SK-N-MC (cell line): ENCODE measurements at places on chromosomes 2 and 18.

GRCh38 chr18:13470516-13471197, 252.1 kb downstream of the LDLRAD4 start:
- no peak for DNase-seq

GRCh38 chr18:24432618-24433017, 6.1 kb downstream of the IMPACT start:
- no peak for DNase-seq

GRCh38 chr2:201643216-201643890, at the start of gene TMEM237:
Gene TMEM237 (minus strand): TSS chr2:201643503. CDS start chr2:201643400, 103 bp downstream.
- no peak for DNase-seq

DNA sequence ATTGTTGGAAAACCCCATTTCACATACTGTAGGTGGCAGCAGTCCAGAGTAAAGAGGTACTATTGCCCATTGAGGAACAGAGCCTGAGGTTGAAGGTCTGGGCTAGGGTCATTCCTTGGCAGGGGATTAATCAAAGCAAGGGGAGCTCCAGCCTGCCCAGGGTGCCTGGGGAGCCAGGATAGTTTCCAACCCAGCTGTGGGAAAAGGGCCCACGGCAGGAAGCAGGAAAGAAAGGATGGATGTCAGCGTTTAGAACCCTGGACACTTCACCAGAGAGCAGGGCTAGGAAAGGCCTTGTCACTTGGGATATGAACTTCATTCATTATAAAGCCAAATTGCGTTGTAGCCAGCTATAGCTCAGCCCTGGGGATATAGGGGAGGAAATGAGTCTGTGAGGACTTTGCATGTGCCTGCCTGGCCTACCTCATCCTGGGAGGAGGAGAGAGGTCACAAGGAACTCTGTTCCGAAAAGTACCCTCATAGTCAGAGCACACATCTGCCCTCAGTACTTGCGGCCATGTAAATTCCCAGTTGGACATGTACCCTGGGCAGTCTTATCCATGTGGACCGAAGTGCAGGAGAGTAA, 140.2 kb upstream of the COPS8 start:
- DNase-seq, result no peak

DNA sequence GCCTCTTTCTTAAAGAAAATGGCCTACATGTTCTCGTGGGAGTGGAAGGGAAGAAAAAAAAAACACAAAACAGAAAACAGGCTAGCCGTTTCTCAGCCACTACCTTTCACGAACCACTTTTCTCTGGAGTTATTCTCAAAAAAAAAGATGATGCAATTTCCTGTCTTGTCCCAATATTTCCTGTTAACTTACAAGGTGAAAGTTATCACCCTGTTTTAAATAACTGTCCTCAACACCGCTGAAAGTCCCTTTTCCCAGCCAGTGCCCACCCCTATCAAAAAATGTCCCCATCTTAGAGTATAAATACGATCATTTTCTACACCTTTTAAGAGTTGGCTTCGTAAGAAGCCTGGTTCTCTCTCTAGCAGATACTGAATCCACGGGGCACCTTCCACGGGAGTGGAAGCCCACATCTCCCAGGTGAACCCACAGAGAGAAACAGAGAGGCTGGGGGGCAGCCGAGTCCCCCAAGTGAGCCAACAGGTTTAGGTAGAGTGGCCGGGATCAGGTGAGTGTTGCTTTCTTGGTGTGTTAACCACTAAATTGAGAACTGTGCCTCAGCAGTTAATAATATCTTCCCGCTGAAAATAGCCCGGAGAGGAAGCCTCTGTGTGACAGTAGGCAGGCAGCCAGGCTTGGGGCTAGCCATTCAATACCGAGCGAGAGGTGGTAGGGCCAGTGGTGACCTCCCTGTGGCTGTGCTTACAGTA, 15.9 kb downstream of the SMAD7 start:
- DNase-seq, result no peak

DNA sequence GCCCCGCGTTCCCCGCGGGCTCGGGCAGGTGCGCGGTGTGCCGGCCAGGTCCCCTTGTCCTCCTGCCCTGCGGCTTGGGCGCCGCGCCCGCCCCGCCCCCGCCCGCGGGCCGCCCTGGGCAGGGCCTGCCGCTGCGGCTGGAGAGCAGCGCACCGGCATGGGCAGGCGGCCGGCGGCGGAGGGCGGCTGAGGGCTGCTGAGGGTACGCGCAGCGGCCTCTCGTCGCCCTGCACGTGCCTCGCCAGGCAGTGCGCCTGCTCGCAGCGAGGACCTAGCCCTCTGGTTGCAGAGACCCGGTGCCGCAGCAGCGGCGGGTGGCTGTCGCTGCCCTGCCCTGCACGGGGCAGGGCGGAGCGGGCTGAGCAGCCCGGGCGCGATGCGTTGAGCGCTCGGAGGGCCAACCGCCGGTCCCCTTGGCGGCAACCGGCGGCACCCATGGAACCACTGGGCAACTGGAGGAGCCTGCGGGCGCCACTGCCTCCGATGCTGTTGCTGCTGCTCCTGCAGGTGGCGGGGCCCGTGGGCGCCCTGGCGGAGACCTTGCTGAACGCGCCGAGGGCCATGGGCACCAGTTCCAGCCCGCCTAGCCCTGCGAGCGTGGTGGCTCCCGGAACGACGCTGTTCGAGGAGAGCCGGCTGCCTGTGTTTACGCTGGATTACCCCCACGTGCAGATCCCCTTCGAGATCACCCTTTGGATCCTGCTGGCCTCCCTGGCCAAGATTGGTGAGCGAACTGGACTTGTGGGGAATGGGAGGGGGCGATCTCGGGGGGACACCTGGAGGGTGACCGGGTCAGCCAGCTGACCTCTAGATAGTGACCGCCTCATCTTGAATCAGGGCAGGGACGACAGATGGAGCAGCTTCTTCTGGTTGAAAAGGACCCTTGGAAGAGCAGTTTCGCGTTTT, at the start of gene SLC9A2:
Gene SLC9A2, plus strand, starts transcription at position 140 of the 906 bp plus-strand sequence. Its CDS starts 296 bp downstream, at position 436.
- DNase-seq, result no peak
